Hypothalamus (tissue), 51 donors: ENCODE measurements at places on chromosomes 12 and 14.

GRCh38 chr12:52323001-52323400 lies 1.8 kb upstream of the KRT83 start:
- DNase-seq = no peak

GRCh38 chr12:93174473-93174872 lies 203.3 kb upstream of the NUDT4 start:
- DNase-seq = no peak

DNA sequence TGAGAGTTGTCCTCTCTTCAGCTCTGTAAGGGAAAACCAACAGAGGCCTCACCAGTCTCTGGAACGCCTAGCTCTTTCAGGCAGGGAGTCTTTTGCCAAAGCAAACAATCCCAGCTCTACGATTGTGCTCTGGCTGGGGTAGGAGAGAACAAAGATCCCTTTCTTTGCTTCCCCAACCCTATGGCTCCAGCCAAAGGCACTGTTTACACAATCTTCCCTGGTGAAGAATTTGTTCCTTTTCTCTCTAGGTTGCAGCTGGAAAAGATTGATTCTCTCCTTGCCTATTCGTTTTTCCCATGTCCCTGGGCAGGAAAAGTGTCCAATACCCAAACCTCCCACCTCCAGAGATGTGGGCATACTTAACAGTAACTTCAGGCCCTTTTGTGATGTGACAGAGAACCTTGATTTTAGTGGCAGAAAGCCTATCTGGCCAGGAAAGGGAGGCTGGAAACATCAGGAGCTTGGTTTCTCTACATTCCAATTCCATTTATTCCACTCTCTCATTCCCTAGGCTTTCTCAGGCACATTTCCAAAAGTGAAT lies 16.8 kb downstream of the ATP5MC2 start:
- peak; percentile 65 for DNase-seq

- no peak for DNase-seq
Observed at GRCh38 chr12:19841451-19841850, 402.2 kb downstream of the AEBP2 start.

DNA sequence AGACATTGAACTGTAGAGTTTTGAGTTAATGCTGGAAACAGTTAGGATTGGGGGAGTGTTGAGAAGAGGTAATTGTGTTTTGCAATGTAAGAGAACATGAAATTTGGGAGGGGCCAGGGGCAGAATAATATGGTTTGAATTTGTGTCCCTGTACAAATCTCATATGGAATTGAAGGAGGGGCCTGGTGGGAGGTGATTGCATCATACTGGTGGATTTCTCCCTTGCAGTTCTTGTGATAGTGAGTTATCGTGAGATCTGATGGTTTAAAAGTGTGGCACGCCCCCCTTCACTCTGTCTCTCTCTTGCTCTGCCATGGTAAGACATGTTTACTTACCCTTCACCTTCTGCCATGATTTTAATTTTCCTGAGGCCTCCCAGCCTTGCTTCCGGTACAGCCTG lies 876.0 kb upstream of the FBXO33 start:
- DNase-seq = no peak

DNA sequence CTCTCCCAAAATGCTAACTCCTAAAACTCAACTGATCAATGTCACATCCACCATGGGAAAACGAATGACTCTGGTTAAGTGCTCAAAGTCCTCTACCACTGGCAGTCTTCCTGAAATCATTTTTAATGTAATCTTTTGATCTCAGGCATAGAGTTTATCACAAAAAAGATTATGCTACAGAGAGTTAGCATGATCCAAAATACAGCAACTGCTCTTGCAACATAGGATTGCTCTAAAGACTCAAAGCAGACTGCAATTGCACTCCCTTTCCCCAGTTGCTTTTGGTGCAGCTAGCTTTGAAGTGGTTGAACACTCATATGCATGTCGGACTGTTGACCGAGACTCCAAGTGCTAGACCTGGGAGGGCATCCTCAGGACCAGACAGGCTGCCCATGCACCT lies 109.3 kb downstream of the C12orf42 start:
- no peak for DNase-seq

DNA sequence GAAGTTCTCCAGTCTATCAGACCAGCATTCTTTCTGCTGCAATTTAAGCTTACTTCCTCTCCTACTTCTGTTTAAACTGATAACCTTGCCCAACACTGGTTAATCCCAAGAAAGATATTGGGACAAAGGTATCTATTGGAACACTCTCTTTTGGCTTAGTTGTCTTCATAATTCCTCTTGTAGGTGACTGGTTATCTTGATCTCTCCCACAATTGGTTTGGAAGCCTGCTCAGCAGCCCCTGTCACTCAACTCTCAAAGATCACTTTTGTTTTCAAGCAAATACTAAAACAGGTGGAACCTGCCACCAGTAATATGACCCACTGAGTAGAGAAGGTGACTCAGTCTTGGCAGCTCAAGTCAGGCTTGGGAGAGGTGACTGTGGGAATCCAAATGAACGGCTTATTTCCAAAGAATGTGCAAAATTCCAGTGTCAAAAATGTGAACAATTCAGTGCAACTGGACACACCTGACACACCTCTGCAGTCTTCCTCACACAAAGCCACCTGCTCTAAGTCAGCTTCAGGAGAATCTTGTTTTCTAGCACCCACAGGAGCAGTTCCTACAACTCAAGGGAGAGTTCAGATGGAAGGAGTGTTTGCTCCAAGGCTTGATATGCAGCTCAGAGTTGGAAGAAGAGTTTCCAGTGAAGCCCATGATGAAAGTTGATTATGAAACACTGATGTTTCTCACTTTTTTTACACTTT lies 83.2 kb upstream of the SLC38A2 start:
- DNase-seq = no peak

GRCh38 chr12:24760606-24761378 lies 188.1 kb downstream of the BCAT1 start:
- no peak for DNase-seq
